Heart left ventricle (tissue), 16 donors: ENCODE measurements at places on chromosomes 5 and 9.
A peak's percentile ranks its signal among the peaks of the same experiment; 100 is the strongest.

- H3K36me3 ChIP-seq, result no peaks in the 10 kb centered on the region
- no peak overlapping the region for H3K27ac ChIP-seq
- H3K27me3 ChIP-seq, result no peaks in the 10 kb centered on the region
- H3K4me1 ChIP-seq, result no peaks in the 10 kb centered on the region
- no peak for DNase-seq
These were observed 53.6 kb downstream of the KIAA0825 start for GRCh38 chr5:94564812-94565211.

DNA sequence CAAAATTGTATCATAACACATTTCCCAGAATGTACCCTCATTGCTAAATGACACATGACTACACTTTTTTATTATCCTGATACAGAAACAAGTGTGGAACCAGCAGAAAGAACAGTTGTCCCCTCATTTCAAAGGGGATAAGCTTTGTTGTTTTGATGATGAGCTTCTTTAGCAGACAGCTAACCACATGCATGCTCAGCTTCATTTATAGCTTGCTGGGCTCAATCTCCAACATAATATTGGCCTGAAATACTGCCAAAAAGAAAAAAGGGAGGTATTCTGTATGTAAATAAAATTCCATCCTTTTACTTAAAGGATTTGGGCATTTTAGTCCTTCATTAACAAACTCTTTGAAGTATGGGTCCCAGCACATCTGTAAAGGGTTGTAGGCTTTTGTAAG is 120.4 kb downstream of the SPATA31D1 start:
- no peak overlapping the region for H3K27ac ChIP-seq
- H3K4me1 ChIP-seq, result no peaks in the 10 kb centered on the region
- DNase-seq, result no peak
- no peak overlapping the region for H3K4me3 ChIP-seq
- H3K27me3 ChIP-seq, result no peaks in the 10 kb centered on the region
- no peaks in the 10 kb centered on the region for H3K36me3 ChIP-seq

DNA sequence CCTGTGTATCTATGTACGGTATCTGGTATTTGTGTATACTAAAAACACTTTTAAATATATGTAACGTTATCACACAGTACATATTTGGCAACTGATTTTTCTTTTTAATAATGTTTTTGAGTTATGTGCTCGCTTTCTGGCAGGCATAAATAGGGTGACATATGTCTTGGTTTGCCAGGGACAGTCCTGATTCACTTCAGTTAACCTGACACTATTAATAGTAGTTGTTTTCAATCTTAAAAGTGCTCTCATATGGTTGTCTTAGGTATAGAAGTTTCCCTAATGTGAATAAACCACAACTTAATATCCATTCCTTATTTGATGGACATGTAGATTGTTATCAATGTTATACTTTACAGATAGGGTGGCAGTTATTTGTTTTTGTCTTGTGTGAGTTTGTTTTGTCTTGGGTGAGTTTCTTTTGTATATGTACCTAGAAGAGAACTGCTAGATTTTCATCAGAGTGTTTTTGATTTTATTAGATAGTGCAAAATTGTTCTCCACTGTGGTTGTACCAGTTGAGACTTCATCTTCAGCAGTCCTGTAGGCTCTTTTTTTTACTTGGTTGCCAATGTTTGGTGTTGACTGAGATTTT is 7.9 kb downstream of the G3BP1 start:
- peaks cover 88% of the 10 kb centered on the region for H3K4me1 ChIP-seq
- H3K4me3 ChIP-seq, result no peak overlapping the region
- H3K36me3 ChIP-seq, result no peaks in the 10 kb centered on the region

DNA sequence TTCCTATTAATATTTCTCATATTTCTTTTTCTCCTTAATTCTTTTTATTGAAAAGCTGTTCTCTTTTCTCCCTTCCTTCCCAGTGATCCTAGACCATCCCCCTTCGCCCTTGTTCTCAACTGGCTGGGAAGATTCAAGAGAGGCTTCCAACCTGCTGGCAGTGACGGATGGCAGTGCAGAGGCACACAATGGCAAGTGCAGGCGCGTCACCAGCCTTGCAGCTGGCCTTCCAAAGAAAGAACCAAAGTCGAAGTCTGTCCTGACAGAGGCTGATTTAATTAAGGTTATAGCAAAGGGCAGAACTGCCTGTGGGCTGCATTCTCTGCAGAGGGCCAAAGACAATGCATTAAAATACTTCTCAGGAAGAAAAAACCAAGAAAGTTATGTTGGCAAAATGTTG is 7.4 kb downstream of the CEMIP2 start:
- no peak overlapping the region for H3K27ac ChIP-seq
- H3K27me3 ChIP-seq, result no peaks in the 10 kb centered on the region
- no peak for DNase-seq
- H3K36me3 ChIP-seq, result no peaks in the 10 kb centered on the region
- H3K4me1 ChIP-seq, result peaks cover 13% of the 10 kb centered on the region

DNA sequence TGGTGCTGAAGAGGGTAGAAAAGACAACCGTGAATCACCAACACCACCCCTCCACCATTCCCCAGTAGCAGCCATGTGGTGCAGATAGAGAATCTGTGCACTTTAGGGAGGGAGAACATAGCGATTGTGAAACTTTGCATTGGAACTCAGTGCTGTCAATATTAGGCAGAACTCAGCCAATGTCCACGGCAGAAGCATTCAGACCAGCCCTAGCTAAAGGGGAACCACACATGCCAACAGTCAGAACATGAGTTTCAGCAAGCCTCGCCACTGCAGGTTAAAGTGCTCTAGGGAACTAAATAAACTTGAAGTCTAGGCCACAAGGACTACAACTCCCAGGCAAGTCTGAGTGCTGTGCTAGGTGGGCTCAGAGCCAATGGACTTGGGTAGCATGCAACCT is 38.5 kb upstream of the DEPDC1B start:
- no peak overlapping the region for H3K27ac ChIP-seq
- no peaks in the 10 kb centered on the region for H3K27me3 ChIP-seq
- H3K4me3 ChIP-seq, result no peak overlapping the region
- H3K4me1 ChIP-seq, result no peaks in the 10 kb centered on the region
- no peak for DNase-seq

DNA sequence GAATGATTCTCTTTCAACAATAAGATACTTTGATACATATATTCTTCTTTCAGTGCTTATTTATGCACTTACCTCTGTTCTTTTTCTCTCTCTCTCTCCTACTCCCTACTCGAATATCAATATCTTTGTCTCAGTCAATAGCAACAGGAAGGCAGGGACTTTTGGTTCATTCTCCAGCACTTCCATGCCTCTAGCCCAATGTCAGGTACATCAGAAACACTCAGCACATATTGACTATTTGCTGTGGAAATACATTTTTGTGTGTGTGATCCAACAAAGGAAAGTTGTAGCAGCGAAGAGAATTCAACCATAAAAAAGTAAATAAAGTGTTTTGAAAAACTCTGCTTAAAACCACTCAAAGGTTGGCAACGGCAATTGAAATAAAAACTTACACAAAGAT is 12.6 kb downstream of the DIRAS2 start:
- H3K4me3 ChIP-seq, result no peak overlapping the region
- H3K36me3 ChIP-seq, result no peaks in the 10 kb centered on the region
- no peak overlapping the region for H3K27ac ChIP-seq
- H3K27me3 ChIP-seq, result no peaks in the 10 kb centered on the region
- DNase-seq, result no peak

- H3K36me3 ChIP-seq, result no peaks in the 10 kb centered on the region
- no peak for DNase-seq
- H3K27ac ChIP-seq, result no peak overlapping the region
- H3K27me3 ChIP-seq, result no peaks in the 10 kb centered on the region
- no peaks in the 10 kb centered on the region for H3K4me1 ChIP-seq
- no peak overlapping the region for H3K4me3 ChIP-seq
These were observed 183.6 kb upstream of the MAP3K1 start for GRCh38 chr5:56631719-56632118.

DNA sequence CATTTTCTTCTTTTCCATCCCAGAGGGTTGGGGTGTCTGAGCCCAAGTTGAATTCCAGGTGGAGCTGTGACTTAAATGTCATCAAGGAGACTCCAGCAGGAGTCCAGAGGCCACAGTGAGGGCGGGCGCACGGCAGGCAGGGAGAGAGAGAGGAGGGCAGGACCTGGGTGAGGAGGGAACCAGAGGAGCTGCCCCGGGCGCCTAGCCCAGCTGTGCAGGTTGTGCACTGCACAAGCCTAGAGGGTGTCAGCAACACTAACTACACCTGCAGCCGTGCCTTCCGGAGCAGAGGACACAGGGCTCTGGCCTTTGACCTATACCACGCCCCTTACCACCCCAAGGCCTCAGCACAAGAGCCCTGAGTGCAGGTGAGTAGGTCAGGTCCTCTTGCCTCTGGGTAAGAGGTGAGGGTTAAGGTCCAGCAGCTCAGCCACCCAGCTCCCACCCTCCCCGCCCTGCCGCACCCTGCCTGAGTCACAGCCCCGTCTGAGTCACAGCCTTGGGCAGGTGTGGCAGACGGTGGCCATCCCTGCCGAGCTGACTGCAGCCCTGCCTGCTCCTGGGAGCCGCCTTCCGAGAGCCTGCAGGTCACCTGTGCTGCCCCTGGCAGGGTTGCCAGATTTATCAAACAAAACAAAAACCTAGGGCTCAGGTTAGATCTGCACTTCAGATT is 6.4 kb upstream of the AGPAT2 start:
- no peaks in the 10 kb centered on the region for H3K27me3 ChIP-seq
- no peak for DNase-seq
- no peak overlapping the region for H3K4me3 ChIP-seq
- no peak overlapping the region for H3K27ac ChIP-seq
- no peaks in the 10 kb centered on the region for H3K36me3 ChIP-seq

DNA sequence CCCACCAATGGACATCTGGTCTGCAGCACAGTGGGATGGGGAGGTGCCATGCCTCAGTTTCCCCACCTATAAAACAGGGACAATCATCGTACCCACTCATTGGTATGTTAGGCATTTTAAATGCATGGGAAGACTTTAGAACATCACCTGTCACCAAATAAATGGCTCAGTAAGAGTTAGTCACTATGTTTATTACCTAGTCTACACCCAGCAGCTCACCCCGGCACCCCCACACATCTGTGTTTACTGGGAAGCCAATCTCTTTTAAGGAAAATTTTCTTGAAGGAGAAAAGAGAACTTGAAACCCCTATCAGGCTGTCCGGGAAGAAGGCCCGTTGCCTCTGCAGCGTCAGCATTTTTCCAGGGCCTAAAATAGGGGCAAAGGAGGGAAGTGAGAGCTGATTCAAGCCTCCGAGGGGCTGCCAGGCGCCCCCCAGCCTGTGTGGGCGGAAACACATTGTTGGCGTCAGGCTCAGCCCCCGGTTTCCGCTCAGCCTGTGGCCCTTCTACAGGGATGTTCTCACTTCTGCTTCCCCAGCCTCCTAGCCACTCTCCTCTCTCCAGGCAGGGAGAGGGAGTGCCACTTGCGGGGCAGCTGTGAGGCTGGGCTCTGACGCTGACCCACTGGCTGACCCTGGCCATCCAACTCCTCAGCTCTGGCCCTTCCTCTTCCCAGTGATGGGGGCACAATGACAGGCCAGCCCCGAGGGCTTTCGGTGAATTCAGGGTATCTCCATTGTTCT is 4.6 kb downstream of the CSF1R start:
- no peaks in the 10 kb centered on the region for H3K4me1 ChIP-seq
- H3K27me3 ChIP-seq, result no peaks in the 10 kb centered on the region
- DNase-seq, result peak; percentile 85

GRCh38 chr5:142821733-142822487 is 51.7 kb downstream of the ARHGAP26 start:
- H3K27ac ChIP-seq, result no peak overlapping the region
- H3K4me3 ChIP-seq, result no peak overlapping the region
- peaks cover 86% of the 10 kb centered on the region for H3K4me1 ChIP-seq
- DNase-seq, result no peak
- no peaks in the 10 kb centered on the region for H3K27me3 ChIP-seq

- H3K4me1 ChIP-seq, result no peaks in the 10 kb centered on the region
- H3K27me3 ChIP-seq, result no peaks in the 10 kb centered on the region
- no peak for DNase-seq
- peaks cover 8% of the 10 kb centered on the region for H3K36me3 ChIP-seq
These were observed 40.0 kb downstream of the FBXL17 start for GRCh38 chr5:108341866-108342265.

DNA sequence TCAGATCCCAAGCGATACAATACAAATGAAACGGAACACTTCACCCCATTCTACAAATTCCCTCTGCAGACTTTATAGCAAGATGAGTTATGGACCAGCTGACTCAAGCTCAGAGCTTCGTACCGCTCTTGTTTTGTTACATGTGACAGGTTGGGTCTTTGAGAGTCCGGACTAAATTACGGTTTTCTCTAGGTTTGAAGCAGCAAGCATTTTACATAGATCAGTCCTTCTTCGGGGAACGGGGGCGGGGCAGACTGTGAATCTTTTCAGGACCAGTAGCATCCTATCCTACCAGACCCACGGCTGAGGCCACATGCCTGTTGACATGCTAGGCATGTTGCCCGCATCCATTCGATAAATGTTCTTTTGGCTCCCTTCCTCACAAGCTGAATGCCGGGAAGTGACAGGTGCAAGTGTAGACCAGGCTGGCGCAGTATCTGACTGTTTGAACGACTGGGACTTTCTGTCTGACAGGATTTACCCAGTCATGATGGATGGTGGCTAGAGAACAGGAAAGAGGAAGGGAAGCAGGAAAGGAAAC is 811.0 kb upstream of the GRAMD2B start:
- no peaks in the 10 kb centered on the region for H3K4me1 ChIP-seq
- no peak overlapping the region for H3K27ac ChIP-seq
- no peaks in the 10 kb centered on the region for H3K27me3 ChIP-seq
- H3K36me3 ChIP-seq, result no peaks in the 10 kb centered on the region

DNA sequence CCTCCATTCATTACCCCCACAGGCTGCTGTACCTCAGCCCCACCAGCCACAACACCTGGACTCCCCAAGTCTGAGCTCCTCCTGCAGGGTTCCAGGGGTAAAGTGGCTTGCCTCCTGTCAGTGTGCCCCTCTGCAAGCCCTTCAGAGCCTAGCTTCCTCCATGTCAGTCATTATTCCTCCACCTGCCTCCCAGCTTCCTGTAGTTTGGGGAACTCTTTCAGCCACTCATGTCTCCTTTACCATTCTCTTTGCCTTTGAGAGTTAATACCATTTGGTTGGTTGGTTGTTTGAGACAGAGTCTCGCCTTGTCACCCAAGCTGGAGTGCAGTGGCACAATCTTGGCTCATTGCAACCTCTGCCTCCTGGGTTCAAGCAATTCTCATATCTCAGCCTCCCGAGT is 36.2 kb downstream of the IRF1 start:
- no peaks in the 10 kb centered on the region for H3K27me3 ChIP-seq
- DNase-seq, result no peak
- H3K4me3 ChIP-seq, result no peak overlapping the region

DNA sequence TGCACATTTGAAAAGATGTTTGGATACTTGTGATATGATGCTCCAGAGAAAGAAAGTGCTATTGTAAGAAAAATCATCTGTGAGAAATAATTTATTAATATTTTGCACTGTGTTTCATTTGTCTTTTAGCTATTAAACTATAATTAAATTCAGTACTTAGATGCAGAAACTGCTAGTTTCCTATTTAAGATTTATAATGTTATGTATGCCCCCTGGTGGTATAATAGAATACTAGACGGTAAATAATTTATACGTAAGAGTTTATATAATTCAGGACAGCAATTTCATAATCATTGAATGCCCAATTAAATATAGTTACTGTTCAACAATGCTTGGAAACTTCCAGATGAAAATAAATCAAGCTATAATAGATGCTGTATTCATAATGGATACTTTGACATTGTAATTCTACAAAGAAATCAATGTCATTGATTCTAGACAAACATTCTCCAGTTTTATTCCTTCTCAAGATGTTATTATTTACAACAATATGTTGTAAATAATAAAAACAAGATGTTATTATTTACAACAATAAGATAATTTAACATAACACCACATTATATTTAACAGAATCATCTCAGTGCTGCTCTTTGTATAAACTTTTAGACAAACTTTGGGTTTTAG is 101.0 kb downstream of the TMEM232 start:
- H3K4me3 ChIP-seq, result no peak overlapping the region
- H3K36me3 ChIP-seq, result no peaks in the 10 kb centered on the region
- DNase-seq, result no peak
- no peaks in the 10 kb centered on the region for H3K4me1 ChIP-seq
